ENCODE measurements at places on chromosomes 12 and 14. TPM values are rescaled to one million over a fixed set of nuclear protein-coding genes. Genes with fewer than 3 reads are reported as not detected.

Gene CCDC88C
- total RNA-seq = 95.3 TPM

Gene GPR84
- 1.8 TPM for total RNA-seq

Gene C12orf54
- total RNA-seq = not detected

Gene MANSC1
- total RNA-seq = 1.6 TPM

DNA sequence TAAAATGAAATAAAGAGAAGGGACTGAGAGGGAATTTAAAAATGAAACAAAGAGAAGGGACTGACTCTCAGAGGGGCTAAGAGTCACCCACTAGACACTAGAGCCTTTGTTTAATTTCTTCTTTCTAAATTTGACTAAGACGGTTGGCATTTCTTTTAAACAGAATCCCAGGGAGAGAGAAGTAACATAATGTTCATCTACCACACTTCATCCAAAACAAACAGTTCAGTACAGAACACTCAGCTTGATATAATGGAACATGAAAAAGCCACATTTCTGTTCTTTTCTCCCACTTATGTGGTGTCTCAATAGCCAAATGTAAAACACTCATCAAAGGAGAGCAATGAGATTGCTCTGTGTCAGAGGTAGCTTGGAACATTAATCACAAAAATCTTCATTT is 10.1 kb upstream of the NT5DC3 start:
- DNase-seq = no peak

GRCh38 chr14:58769771-58770170 is 132.0 kb downstream of the DACT1 start:
- DNase-seq = no peak

Gene OAS1
- 17.8 TPM for total RNA-seq

Gene CARMIL3
- 1.7 TPM for total RNA-seq

GRCh38 chr12:126932156-126932555 is 1334.8 kb upstream of the TMEM132C start:
- DNase-seq = no peak

DNA sequence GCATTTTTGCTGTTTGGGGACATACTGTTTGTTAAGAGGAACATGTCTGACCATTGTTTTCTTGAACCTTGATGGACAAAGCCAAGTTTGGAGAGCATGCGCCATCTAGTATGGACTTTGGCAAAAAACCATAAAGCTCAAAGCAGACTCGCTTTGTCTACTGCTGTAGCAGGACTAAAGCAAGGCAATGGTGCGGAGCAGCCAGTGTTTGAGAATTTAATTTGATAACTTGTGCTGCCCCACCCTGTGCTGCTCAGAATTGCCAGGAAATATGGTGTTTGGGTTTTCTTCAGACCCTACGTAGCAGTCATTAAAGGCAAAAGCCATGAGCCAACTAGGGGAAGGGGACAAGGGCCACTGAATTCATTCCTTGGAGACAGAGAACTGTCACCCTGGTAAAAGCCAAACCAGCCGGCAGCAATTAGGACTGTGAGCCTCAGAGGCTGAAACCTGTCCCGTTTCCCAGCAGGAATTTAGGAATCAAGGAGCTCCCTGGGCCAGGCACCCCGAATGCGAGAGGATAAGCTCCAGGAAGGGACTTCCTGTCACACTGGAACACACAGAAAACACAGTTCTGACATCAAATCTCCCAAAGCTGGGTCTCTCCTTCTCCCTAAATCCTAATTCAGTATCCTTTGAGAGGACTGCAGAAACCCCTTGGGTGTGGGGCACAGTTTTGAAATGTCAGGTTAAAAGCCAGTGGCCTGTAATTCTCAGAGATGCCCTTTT is 1.1 kb downstream of the AVIL start:
- no peak for DNase-seq

DNA sequence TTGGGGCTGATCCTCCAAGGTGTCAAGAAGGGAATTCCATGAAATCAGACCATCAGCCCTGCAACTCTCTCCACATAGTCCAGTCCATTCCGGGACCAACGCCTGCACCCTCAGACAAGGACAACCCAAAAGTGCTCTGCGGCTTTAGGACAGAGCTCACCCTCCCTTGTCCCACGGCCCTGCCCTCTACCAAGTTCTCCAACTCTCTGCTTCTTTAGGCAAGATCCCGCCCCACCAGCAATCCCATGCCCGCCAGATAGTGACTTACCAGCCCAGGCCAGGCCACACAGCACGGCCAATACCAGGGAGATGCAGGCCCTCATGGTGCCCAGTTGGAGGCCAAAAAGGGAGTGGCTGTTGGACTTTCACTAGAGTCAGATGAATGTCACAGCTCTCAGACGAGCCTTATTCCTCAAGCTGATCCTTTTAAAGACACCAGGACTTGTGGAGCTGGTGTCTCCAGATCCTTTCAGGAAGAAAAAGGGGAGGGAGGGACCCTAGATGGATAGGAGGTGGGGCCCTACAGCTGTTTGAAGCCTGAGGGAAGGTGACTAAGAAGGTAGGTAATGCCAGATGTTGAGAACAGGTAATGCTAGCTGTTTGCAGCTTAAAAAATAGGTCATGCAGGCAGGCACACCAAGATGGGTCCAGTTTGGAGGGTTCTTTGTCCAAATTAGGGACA is at the start of gene ENDOU:
ENDOU (minus strand) TSS at position 400 of the 682 bp plus-strand sequence; CDS start at position 323, 77 bp downstream.
- DNase-seq = no peak

Gene STK38L
- total RNA-seq = 24.2 TPM

DNA sequence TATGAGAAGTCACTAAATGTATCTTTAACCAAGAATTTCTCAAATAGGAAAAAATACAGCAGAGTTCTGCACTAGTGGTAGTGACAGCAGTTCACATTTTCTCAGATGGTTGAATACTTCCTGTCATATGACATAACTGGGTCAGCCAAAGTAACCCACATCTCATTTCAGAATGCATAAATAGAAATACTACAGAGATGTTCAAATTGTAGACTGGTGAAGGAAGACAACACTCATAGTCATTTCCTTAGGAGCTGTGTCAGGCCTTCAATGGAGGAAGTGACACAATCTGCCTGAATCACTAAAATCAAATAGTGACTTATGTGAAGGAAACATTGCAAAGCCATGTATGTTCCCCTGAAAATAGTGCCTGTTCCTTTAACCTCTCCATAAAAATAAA is 32.4 kb downstream of the FERMT2 start:
- peak; percentile 19 for DNase-seq

Gene PTCSC3
- total RNA-seq = not detected

- DNase-seq = no peak
Measured at GRCh38 chr12:116099652-116100432, 177.7 kb downstream of the MED13L start.

Data from activated T-helper 2 cell treated with anti-CD3 and anti-CD28 coated beads, Interferon-gamma antibody, Interleukin-2, Interleukin-4, amounts not matched to agents 10 μg/mL and 5 μg/mL and 100 μg/mL, durations not matched to agents 14 hours and 24 hours and 36 hours (primary cell).